ENCODE measurements at places on chromosomes 3 and 15.

DNA sequence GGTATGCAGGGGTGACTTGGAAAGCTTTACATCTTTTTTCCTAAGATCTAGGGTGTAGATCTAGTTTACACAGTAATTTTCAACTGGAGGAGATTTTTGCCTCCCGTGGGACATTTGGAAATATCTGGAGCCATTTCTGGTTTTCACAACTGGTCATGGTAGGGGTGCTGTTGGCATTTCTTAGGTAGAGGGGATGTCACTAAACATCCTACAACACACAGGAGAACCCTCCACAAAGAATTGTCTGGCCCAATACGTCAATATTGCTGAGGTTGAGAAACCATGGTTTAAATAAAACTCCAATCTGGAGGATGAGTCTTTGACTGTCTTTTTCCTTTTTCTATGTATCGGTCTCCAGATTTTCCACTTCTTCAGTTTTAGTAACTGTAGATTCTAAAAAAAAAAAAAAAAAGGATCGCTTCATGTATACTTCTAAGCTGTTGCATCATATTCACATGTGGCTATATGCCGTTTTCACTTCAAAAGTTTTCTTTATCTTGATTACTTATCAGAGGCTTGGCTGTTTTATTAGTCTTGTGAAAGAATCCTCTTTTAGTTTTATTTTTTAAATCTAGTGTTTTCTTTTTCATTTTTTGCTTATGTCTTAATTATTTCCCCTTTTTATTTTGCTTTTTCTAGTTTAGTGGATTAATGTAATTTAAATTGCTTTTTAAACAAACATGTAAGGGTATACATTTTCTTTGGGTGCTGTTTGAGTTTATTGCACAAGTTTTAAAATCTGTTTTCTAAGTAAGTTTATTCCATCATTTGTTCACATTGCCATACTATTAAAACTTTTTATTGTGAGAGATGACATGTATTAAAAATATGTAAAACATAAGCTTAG lies 21.2 kb downstream of the UBE2Q2 start:
- DNase-seq = no peak

DNA sequence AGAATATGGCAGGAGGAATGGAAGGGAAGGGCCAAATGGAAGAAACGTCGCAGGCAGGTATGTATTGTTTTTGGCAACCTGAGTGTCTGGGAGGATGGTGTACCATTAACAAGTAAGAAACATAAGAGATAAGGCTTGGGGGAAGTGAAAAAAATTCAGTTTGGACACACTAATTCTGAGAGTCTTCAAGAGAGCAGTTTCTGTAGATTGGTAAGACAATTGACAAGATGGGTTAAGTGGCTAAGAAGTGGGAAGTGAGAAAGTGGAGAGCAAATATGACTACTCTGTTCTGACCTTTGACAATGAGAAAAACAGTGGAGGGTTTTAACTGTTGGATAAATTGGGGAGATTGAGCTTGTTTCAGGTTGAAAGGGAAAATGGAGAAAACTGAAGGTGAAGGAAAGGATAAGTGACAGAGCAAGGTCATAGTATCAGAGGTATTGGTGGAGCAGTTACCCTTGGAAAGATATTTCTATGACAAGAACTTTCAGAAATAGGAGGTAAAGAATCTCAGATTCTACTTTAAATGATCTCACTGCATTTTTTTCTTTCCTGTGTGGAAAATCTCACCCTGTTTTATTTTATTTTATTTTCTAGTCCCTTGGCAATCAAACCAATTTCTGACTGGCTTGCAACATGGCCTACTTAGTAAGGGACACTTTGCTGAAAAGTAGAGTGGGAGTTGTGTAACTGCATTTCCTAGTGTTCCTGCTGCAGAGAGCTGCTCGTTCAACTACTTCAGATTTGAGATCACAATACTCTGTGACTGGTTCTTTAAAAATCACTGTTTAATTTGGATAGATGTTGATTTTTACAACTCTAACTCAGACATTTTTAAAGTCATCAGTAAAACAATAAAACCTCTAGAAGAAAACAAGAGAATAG lies 23.1 kb upstream of the GABPB1 start:
- no peak for DNase-seq

DNA sequence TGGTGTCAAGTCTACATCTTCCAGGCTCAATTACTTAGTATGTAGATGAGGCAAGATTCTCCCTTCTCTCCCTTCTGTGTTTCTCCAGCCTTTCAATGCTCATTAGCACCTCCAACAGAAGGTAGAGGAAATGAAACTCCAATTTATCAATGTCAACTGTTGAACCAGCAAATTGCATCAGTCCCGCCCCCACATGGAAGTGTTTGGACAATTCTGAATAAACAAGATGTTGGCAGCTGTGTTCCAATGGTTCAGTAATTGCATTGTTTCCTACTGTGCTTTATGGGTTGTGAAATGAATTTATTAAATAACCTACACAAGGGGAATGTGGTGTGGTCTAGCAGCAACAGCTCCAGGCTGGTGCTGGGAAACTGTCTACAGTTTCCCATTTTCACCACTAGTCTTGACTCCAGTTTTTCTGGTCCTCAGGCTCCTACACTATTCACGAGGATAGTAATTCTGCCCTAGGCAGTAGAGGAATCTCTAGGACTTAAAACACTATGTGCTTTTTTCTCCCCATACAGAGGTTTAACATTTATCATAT lies 91.9 kb downstream of the MB21D2 start:
- DNase-seq = no peak

DNA sequence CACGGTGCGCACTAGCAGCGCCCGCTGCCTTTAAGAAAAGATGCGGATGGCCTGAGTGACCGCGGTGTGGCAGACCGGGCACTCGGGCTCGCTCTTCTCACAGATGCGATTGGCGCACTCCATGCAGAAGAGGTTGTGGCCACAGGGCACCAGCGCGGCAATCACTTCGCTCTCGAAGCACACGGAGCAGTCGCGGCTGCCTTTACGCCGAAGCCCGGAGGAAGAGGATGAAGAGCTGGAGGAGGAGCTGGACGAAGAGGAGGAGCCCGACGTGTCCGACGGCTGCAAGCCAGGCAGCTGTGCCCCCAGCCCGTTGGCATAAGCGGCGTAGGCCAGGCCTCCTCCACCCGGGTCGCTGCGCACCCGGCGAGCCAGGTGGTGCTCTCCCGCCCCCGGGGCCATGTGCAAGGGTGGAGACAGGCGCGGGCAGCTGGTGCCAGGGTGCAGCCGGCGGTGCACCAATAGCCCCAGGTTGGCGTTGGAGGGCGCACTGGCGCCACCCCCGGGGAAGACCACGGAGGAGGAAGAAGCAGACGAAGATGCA lies 2.6 kb downstream of the MEX3B start:
- no peak for DNase-seq

- DNase-seq = no peak
Measured at GRCh38 chr15:68271854-68272471, 5.6 kb upstream of the FEM1B start.

Data from SW 1271 (cell line).